ENCODE measurements at places on chromosomes 16 and 17. TPM values are rescaled to one million over a fixed set of nuclear protein-coding genes. Genes with fewer than 3 reads are reported as not detected.

Gene REXO5
- 6.0 TPM for total RNA-seq

GRCh38 chr17:66952031-66952524 lies 12.4 kb upstream of the CACNG4 start:
- H3K4me1 ChIP-seq, result peaks cover 14% of the 10 kb centered on the region
- H3K36me3 ChIP-seq, result no peaks in the 10 kb centered on the region
- DNase-seq, result peak; percentile 83
- no peak overlapping the region for H3K4me3 ChIP-seq

- no peak overlapping the region for H3K4me3 ChIP-seq
- H3K36me3 ChIP-seq, result no peaks in the 10 kb centered on the region
- H3K27me3 ChIP-seq, result no peaks in the 10 kb centered on the region
- no peaks in the 10 kb centered on the region for H3K4me1 ChIP-seq
Observed at GRCh38 chr16:86590501-86591144, 12.3 kb downstream of the FOXL1 start.

Gene EVPLL
- not detected for total RNA-seq

- H3K27me3 ChIP-seq, result no peaks in the 10 kb centered on the region
- no peak for DNase-seq
- H3K4me1 ChIP-seq, result no peaks in the 10 kb centered on the region
- H3K36me3 ChIP-seq, result no peaks in the 10 kb centered on the region
- H3K4me3 ChIP-seq, result no peak overlapping the region
Observed at GRCh38 chr17:59108400-59109102, 1.9 kb upstream of the TRIM37 start.

- no peak for DNase-seq
- H3K27ac ChIP-seq, result no peak overlapping the region
- H3K27me3 ChIP-seq, result no peaks in the 10 kb centered on the region
- no peak overlapping the region for H3K4me3 ChIP-seq
- H3K4me1 ChIP-seq, result no peaks in the 10 kb centered on the region
- H3K36me3 ChIP-seq, result no peaks in the 10 kb centered on the region
Observed at GRCh38 chr17:57620576-57620975, 124.5 kb downstream of the CCDC182 start.

DNA sequence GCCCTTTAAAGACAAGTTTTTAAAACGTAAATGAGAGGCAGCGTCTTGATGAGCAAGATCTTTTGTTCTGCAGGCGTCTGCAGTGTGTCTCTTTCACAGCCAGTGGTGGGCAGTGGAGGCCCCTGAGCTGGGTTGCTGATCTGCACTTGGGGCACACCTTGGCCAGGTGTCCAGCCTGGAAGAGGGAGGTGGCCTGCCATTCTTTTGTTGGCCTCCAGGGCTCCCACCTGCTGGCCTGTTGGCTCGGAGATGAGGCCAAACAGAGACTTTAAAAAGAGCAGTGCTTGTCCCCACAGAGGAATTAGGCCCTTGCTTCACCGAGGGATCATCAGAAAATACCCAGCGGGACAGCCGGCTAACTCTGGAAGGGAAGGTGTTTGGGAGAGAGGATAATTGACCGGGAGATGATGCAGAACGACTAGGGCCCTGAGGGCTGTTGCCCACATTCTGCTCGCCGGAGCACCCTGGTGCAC lies 145.9 kb upstream of the PLCG2 start:
- no peak overlapping the region for H3K4me3 ChIP-seq
- no peaks in the 10 kb centered on the region for H3K36me3 ChIP-seq
- no peak for DNase-seq
- peaks cover 14% of the 10 kb centered on the region for H3K4me1 ChIP-seq
- H3K27me3 ChIP-seq, result no peaks in the 10 kb centered on the region

Gene SPATA22
- total RNA-seq, result not detected

DNA sequence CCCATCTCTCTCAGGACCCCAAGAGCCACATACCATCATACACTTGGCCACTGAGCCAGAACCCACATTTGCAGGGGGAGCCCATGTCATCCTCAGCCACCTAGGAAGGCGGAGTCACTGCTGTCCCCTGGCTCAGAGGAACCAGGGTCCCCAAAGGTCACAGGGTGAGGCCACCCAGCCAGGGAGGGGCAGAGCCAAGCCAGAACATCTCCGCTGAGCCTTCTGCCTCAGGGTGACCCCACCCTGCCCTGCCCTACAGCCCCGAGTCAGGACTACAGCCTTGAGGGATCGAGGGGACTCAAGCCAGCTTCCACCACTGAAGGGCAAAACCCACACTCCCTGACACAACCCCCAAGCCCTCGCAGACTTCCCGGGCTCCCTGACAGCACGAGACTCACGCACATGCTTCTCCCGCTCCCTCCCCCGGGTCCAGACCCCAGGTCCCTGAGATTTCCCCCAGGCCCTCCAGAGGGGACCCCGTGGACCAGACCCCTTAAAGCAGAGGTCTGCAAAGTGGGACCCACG lies 17.4 kb downstream of the PIEZO1 start:
- H3K4me1 ChIP-seq, result peaks cover 32% of the 10 kb centered on the region
- H3K36me3 ChIP-seq, result no peaks in the 10 kb centered on the region
- H3K4me3 ChIP-seq, result no peak overlapping the region
- H3K27me3 ChIP-seq, result no peaks in the 10 kb centered on the region

- H3K4me3 ChIP-seq, result no peak overlapping the region
- H3K36me3 ChIP-seq, result no peaks in the 10 kb centered on the region
- no peak overlapping the region for H3K27ac ChIP-seq
- DNase-seq, result no peak
Observed at GRCh38 chr16:31177136-31177535, 2.8 kb upstream of the FUS start.

DNA sequence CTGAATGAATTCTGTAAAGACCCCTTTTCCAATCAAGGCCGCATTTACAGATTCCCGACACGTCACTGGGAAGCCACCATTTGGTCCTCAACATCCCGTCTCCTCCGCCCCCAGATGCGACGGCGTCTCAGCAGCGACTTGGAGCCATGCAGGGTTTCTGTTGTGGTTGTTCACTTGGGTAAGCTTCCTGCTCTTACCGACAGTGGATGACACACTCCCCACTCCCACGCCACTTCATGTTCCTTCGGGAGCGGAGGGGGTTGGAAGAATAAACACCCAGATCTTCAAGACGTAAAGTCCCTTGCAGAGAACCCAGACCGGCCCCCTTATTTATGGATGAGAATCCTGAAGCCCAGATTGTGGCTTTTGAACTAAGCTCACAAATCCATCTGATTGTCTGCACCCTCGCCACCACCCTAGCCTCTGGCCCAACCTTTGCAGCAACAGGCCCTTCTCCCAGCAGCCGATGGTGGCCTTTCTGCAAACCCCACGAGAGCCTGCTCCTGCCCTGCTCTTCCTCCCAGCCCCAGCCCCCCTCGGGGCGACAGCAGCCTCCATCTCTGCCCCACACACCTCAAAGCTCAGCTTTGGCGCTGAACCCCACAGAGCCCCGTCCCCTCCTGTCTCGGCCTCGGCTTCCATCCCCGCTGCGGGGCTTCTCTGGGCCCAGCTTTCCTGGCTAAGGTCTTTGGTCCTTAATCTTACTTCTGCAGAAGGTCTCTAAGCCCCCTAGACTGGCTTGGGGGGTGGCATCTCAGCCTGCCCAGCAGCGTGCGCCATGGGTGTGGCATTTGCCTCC lies 19.0 kb upstream of the OSGIN1 start:
- H3K27me3 ChIP-seq, result no peaks in the 10 kb centered on the region
- no peak overlapping the region for H3K27ac ChIP-seq
- DNase-seq, result no peak
- no peak overlapping the region for H3K4me3 ChIP-seq
- H3K4me1 ChIP-seq, result no peaks in the 10 kb centered on the region
- H3K36me3 ChIP-seq, result no peaks in the 10 kb centered on the region

Gene LGALS9B
- not detected for total RNA-seq

DNA sequence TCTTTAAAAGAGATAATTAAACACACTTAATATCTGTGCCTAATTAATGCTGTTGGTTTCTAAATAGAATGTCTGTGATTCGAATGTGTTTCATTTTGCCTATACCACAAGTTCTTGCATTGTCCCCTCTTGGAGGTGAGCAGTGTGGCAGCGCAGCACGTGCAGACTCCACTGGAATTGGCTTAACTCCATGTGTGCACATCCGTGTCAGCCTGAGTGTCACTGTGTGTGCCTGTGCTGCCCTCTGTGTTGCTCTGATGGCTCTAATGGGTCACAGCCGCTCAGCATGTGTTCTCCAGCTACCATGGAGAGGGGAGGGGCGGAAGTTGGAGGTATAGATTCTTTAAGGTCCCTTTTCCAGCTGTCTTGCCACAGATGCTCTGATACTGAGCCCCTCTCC lies 226.6 kb downstream of the SPECC1 start:
- DNase-seq, result no peak
- H3K27me3 ChIP-seq, result no peaks in the 10 kb centered on the region
- H3K4me1 ChIP-seq, result no peaks in the 10 kb centered on the region

Gene IKZF3
- total RNA-seq, result 0.56 TPM

GRCh38 chr16:5252791-5253190 lies 155.2 kb upstream of the EEF2KMT start:
- no peak overlapping the region for H3K27ac ChIP-seq
- H3K27me3 ChIP-seq, result no peaks in the 10 kb centered on the region
- no peak for DNase-seq
- no peak overlapping the region for H3K4me3 ChIP-seq

Gene BRIP1
- 19.2 TPM for total RNA-seq

- H3K4me3 ChIP-seq, result no peak overlapping the region
- no peak overlapping the region for H3K27ac ChIP-seq
- H3K36me3 ChIP-seq, result no peaks in the 10 kb centered on the region
- no peaks in the 10 kb centered on the region for H3K27me3 ChIP-seq
- peak; percentile 93 for DNase-seq
Observed at GRCh38 chr17:73255671-73256181, 6.0 kb downstream of the CPSF4L start.

Gene RFWD3
- 114 TPM for total RNA-seq

DNA sequence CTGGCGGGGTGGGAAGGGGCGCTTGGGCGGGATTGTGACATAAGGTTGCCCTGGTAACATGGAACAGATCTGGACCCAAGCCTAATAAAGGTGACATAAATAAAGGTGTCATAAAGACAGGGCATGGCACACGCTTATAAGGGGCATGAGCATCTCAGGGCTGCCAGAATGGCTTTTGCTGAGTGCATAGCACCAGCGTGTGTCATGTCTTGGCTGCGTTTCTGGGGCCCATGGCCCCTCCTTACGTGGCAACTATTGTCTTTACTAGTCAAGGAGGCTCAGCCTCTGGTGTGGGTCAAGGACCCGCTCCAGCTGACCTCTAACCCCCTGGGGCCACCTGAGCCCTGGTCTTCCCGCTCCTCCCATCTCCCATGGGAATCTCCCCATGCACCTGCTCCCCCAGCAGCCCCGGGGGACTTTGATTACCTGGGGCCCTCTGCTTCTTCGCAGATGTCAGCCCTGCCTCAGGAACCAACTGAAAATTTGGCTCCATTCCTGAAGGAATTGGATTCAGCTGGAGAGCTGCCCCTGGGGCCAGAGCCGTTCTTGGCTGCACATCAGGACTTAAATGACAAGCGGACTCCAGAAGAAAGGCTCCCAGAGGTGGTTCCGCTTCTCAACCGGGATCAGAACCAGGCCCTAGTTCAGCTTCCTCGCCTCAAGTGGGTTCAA lies 13.9 kb downstream of the LRRC37B start:
- H3K4me3 ChIP-seq, result no peak overlapping the region
- H3K4me1 ChIP-seq, result no peaks in the 10 kb centered on the region
- no peak overlapping the region for H3K27ac ChIP-seq
- peaks cover 7% of the 10 kb centered on the region for H3K36me3 ChIP-seq

Gene NPIPA8
- 0.98 TPM for total RNA-seq

Gene MRPL12
- total RNA-seq, result 120 TPM

GRCh38 chr16:30570636-30571444 lies 674 bp downstream of the ZNF688 start:
- no peak for DNase-seq
- peaks cover 3% of the 10 kb centered on the region for H3K4me1 ChIP-seq
- no peaks in the 10 kb centered on the region for H3K36me3 ChIP-seq

DNA sequence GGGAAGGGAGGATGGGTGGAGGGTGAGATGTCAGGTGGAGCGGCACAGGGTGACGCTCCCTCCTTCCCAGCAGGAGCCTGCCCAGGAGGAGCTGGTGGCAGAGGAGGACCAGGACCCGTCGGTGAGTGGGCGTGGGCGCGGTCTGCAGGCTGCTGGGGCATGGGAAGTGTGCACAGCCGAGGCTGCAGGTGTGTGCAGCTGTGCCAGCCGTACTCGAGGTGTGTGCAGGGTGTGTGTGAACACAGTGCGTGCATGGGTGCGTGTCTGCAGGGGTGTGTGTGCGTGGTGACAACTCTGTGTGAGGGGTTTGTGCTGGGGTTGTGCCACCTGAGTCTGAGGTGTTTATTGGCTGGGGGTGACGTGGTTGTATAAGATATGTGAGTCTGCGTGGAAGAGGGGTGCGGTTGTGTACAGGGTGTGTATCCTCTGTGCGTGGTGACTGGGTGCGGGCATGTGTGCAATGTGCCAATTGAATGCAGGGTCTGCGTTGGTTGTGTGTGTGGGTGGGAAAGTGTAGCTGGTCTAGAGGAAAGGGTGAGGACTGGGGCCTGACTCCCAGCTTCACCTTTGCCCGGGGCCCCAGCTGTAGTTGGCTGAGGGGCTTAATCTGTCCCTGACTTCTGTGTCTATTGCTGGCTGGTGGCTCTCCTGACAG lies 670 bp downstream of the TNFSF12 start:
- no peaks in the 10 kb centered on the region for H3K27me3 ChIP-seq
- H3K4me1 ChIP-seq, result peaks cover 4% of the 10 kb centered on the region
- no peaks in the 10 kb centered on the region for H3K36me3 ChIP-seq
- DNase-seq, result no peak
- peak overlapping the region; percentile 75 for H3K4me3 ChIP-seq

DNA sequence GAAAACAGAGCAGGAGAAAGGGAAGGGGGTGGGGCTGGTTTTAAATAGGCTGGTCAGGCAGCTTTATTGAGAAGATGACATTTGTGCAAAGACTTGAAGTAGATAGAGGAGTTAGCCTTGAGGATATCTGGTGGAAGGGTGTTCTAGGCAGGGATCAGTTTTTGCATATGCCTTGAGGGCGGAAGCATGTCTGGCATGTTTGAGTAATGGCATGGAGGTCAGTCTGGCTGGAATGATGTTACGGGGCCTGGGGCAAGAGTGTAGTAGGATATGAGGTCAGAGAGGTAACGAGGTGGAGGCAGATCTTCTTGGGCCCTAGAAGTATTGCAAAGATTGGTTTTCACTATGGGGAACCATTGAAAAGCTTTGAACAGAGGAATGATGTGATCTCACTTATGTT lies 4.8 kb downstream of the RABEP1 start:
- no peaks in the 10 kb centered on the region for H3K27me3 ChIP-seq
- peaks cover 8% of the 10 kb centered on the region for H3K4me1 ChIP-seq
- H3K4me3 ChIP-seq, result no peak overlapping the region
- H3K36me3 ChIP-seq, result no peaks in the 10 kb centered on the region
- peak; percentile 31 for DNase-seq

Gene C16orf96
- 1.6 TPM for total RNA-seq

- H3K4me3 ChIP-seq, result peak overlapping the region; percentile 25
- DNase-seq, result peak; percentile 89
- peaks cover 38% of the 10 kb centered on the region for H3K4me1 ChIP-seq
- peak overlapping the region; percentile 90 for H3K27ac ChIP-seq
Observed at GRCh38 chr16:4392382-4393239, 21.0 kb downstream of the VASN start.

Gene CEP95
- 51.5 TPM for total RNA-seq

DNA sequence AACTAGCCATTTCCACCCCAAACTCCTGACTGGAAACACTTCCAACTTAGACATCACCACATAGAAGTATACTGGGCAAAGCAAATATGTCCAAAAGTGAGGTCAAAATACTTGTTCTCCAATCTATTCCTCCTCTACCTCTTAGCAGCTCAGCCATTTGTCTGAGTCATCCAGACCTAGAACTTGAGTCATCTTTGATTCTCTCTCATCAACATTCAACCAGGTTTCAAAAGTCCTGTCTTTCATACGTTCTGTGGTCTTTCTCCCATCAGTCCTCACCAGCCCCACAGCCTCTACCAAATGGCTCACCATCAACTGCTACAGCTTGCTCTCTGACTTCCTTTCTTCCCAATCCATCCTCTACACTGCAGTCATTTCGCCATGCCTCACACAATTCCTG lies 6.8 kb downstream of the ANKFY1 start:
- no peaks in the 10 kb centered on the region for H3K4me1 ChIP-seq
- peaks cover 2% of the 10 kb centered on the region for H3K36me3 ChIP-seq
- no peak overlapping the region for H3K27ac ChIP-seq

Data from H1 (cell line).